Mammary epithelial cell (primary cell): ENCODE measurements at places on chromosomes 7 and 10.
A peak's percentile ranks its signal among the peaks of the same experiment; 100 is the strongest.

- DNase-seq, result peak; percentile 45
These were observed 77.5 kb upstream of the GTF2I start for GRCh38 chr7:74579800-74580685.

- DNase-seq, result no peak
These were observed 71.7 kb downstream of the MAP3K8 start for GRCh38 chr10:30505543-30506298.

GRCh38 chr7:12889391-12889790 is 202.0 kb downstream of the ARL4A start:
- DNase-seq, result no peak

DNA sequence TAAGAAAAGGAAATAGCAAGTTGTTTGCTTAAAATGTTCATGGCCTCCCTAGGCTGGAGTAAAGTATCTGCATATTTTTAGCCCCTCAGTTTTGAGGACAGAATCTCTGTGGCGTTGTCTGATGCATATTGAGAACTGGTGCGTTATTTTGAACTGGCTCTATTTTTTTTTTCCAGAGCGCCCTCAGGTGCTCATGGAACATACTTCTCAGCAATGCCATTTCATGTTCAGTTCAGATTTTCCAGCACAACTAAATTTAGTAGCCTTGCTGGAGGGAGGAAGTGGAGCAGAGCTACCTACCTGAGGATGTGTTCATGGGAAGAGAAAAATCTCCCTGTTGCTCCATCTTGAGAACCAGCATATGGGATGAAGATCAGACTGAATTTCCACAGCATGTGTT is 870.5 kb downstream of the LRMDA start:
- DNase-seq, result peak; percentile 8

- DNase-seq, result no peak
These were observed 27.3 kb downstream of the BAMBI start for GRCh38 chr10:28704464-28705161.

DNA sequence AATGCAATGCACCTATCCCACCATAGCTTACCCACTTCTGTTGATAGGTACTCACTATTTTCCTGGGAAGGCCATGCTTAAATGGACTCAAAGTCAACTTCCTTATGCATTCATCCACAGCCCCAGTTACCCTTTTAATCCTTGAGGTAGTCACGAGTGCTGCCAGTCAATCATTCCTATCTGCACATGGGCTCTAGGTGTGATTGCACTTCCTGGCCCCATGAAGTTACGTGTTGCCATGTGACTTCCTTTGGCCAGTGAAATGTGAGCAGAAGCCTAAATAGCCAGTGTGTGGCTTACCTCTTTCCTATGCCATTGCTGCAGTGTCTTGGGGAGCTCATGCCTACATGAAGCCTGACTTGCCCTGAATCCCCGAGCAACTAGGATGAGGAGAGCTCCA is 23.5 kb upstream of the EIF5AL1 start:
- DNase-seq, result no peak

GRCh38 chr10:112287844-112288243 is 4.6 kb downstream of the TECTB start:
- DNase-seq, result no peak

GRCh38 chr7:585229-585711 is 65.6 kb upstream of the PDGFA start:
- DNase-seq, result no peak

DNA sequence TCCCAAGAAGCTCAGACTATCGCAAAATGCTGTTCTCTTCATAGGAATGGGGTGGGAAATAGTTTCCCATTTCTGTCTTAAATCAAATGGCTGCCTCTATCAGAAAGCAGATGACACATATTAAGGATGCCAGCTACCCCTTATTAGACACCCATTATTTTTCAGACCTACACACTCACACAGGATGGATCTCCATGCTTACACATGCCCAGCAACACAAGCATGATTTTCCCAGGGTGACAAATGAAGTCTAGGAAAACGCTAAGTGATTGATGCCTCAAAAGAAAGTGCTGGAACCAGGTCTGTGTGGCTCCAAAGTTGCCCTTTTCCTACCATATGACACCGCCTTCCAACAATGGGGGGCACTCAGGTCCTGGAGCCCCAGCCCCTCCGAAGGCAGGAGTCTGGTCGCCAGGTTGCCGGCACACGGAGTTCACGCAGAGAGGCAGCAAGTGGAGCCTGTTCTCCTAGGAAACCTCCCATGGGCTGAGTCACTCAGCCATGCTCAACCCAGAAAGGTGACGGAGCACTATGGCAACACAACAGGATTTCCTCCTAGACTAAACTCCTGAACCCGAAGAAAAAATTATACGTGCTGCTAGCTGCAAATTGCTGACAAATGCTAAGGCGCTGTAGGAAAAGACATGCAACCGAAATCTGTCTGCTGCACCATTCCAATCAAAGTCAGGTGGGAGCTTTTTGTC is 19.8 kb downstream of the VOPP1 start:
- no peak for DNase-seq

GRCh38 chr10:101693651-101693977 is 1.4 kb downstream of the FBXW4 start:
- DNase-seq, result no peak

DNA sequence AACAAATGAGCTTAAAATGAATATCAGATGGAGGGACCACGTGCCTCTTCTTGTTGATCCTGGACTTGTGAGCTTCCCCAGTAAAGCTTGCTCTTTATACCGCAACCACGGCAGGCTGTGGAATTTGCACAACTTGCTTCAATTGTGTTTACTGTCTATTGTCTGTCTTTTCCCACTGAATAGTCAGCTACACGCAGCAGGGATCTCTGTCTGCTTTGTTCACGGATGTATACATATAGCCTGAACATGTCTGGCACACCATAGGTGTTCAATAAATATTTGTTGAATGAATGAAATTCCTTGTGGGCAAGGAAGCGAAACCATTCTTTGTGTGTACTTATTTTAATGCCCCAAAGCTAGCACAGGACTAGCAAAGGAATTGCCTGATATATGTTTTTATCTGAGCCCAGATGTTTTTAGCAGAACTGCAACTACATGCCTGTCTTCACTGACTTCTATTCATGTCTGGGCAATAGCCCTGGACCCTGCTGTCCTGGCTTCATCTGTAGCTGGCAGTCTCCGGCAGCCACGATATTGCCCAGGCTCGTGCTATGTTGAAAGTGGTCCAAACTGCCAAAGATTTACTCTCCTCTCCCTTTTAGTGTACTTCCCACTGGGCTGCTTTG is 29.9 kb upstream of the IFRD1 start:
- DNase-seq, result peak; percentile 53

DNA sequence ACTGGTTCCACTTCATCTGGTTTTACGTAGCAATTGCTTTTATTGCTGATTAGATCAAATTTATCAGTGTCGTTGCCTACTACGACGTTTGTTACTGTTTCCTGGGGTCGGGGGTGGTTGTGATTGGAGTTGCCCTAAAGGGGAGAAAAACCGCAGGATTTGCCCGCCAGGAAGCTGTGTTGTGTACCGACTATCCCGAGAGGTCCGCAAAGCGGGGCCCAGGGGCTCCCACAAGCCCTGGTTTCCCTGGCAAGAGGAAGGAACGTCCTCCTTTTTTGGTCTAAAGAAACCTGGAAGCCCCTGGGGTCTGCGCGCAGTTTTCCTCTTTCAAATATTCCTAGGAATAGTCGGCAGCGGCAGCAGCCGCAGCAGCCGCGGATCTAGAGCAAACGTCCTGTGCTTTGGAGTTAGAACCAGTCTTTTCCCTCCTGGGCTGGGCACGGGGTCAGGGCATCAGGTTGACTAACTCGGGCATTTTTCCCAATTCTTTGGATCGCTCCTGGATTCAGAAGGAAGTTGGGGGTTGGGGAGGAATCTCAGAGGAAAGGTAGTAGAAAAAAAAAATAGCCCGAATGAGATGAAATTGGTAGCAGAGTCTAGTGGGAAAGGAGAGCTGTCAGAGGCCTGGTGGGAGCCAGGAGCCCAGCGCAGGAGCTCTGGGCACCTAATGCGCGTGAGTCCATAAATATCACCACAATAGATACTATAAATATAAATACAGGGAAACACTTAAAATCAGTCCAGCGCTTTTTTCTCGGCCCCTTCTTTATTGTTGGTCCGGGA is 4.6 kb downstream of the VAX1 start:
- no peak for DNase-seq

DNA sequence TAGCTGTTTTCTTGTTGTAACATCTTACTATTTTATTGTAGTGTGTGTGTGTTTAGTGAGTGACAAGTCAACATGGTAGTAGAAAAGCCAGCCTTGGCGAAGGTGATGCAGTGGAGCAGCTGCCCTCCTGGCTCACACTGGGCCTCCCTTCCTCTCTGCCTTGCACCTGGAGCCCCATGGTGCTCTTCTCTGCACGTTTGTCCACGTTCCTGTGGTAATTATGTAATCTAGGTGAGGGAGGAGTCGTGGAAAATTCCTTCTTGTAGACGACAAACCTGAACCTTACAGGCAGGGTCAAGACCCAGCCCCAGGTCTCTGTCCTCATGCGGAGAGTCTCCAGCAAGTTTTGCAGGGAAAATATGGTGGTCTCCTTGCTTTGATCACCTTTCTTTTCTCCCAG is 348.3 kb upstream of the MKI67 start:
- DNase-seq, result no peak

GRCh38 chr7:2048531-2048930 is 184.2 kb downstream of the MAD1L1 start:
- DNase-seq, result no peak

GRCh38 chr10:15053061-15053460 is 9.3 kb downstream of the OLAH start:
- DNase-seq, result no peak

GRCh38 chr10:90805206-90805605 is 52.6 kb downstream of the HTR7 start:
- no peak for DNase-seq

- DNase-seq, result no peak
These were observed 1190.4 kb downstream of the GATA3 start for GRCh38 chr10:9244864-9245263.

GRCh38 chr10:51952056-51952455 is 252.7 kb upstream of the CSTF2T start:
- DNase-seq, result no peak

DNA sequence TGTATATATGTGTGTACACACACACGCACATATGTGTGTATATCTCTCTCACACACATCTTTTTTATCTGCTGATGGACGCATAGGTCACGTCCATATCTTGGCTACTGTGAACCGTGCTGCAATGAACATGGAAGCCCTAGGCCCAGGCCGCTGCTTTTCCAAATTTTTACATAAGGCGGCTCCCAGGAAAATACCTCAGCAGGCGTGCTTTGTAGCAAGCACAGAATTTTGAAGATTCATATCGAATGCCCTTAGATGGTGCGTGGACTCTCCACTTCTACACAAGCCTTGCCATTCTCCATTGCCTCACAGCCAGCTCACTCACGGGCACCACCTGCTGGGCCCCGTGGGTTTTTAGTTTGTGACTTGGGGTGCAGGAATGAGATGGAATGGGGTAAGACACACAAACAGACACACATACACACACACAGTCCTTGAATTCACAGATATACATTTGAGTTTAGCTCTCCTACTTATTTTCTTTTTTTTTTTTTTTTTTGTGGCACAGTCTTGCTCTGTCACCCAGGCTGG is 57.9 kb upstream of the RNF32 start:
- no peak for DNase-seq

DNA sequence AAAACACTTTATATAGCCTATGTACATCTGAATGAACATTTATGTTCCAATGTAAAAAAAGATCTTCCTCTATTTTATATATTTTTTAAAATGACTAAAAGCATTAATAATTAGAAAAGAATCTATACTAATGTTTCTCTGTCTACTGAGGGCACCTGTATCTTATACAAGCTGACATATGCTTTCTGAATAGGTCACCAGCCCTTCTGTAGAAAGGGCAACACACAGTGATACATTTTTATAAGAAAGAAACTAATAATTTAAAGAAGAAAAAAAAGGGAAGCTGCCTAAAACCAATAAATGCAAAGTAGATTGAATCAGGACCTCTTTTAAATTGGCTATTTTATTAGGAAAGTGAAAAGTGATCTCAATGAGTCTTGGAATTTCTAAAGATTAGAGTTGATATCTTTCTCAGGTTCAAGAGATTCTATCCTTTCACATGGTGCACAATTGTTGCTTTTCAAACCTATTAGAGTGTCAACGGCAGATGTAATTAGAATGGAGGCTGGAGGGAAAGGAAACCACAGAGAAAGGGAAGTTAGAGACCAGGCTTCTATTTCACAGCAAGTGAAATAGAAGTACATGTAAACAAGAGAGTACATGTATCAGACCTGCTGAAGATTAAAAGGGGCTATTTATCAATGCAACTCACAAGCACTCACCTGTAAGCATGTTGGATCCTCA is 6.3 kb downstream of the MTPN start:
- no peak for DNase-seq

- no peak for DNase-seq
These were observed 56.6 kb downstream of the CHRM2 start for GRCh38 chr7:136925044-136925443.

GRCh38 chr10:110864662-110865140 is 7.0 kb upstream of the PDCD4 start:
- no peak for DNase-seq

- no peak for DNase-seq
These were observed 88.4 kb downstream of the SH3PXD2A start for GRCh38 chr10:103766751-103767505.

DNA sequence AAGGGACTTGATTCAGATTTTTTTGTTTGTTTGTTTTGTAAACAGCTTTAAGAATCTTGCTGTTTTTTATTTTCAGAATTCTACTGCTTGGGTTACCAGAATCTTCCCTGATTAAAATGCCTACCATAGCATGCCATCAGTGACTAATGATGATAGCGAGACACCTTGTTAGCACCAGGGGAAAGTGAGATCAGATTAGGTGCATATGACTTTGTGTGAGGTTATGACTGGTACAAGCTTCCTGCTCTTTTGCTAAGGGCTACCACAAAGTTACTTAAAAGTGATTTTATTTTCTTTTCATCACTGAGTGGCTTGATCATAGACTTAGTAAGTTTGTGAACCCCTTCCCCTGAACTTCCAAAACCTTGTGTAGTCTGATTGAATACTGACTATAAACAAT is 93.5 kb downstream of the SND1 start:
- peak; percentile 17 for DNase-seq

GRCh38 chr7:35617041-35617440 is 77.9 kb downstream of the HERPUD2 start:
- DNase-seq, result no peak

DNA sequence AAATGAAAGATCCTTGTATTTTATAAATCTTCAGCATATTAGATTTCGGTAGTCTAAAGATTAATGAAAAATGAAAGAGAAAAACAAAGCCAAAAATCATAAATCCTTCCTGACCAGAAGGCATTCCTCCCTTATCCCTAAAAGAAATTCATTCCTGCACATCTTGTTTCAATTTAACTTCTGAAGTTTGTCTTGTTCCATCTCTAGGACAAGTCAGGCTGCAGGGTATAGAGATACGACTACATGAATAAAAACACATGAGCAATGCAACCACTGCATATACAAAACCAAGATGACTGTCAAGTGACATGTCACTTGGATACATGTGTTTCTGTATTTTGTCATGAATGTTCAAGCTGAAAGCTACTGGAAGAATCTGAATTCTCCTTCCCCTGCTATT is 214.9 kb downstream of the JAZF1 start:
- no peak for DNase-seq

- no peak for DNase-seq
These were observed 21.8 kb downstream of the BBIP1 start for GRCh38 chr10:110897184-110897583.
